ENCODE measurements at places on chromosomes 16 and 17.

DNA sequence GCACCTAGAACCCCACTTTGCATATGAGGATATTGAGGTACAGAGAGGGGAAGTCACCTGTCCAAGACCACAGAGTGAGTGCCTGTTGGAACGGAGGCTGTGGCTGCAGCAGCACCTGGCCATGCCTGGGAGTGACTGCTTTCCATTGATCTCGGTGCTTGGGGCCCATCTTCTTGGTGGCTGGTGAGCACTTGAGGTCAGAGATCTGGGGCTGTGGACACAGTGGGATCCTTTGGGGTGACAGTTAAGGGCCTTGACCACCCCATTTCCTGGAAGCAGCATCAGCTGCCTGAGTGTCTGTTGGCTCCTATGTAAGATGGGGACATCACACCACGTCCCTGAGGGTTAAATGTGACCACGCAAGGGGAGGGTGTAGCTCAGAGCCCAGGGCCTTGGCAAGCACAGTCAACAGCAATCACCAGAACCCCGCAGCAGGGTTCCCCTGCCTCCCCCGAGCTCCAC, 111.7 kb downstream of the IRF8 start:
- no peak for DNase-seq

DNA sequence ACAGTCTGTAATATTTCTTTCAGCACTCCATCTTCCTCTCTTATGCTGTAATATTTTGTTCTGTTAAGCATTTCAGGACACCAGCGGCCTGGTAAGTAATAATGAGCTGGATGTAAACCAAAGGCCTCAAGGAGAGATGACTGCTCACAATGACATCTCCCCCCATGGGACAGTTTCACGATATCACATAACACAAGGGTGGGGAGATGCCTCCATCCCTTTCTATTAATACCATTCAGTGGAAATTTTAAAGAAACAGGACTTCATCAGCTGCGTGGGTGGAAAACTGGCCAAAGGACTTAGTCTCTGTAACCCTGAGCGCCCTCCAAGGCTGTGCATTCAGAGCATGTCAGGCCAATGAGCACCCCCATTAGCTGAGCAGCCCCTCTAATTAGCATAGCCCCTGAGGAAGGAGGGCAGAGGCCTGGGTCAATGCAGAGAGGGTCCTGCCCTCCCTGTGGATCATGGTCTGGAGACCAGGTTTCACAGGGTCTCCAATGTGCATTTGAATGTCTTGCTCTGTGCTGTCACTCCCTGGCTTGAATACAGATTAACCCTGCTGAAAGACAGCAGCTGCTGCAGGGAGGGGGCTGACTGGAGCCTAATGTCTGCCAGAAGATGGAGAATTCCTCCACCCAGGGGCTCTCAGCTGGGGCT, 156.4 kb downstream of the HS3ST2 start:
- no peak for DNase-seq

DNA sequence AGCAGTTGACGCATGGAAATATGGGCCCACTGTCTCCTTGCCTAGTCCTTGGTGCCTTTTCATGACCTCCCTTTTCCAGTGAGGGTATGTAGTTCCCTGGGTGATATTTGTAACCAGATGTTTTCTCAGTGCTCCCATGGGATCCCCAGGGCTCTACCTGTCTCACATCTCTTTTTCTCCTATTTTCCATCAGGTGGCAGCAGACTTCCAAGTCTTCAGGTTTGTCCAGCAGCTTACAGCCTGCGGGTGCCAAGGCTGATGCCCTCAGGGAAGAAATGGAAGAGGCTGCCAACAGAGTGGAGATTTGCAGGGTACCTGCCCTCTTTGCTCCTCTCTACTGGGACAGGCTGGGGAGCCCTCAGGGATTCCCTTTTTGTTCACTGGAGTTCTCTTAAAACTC, 89.1 kb downstream of the ELAC2 start:
- DNase-seq, result no peak

DNA sequence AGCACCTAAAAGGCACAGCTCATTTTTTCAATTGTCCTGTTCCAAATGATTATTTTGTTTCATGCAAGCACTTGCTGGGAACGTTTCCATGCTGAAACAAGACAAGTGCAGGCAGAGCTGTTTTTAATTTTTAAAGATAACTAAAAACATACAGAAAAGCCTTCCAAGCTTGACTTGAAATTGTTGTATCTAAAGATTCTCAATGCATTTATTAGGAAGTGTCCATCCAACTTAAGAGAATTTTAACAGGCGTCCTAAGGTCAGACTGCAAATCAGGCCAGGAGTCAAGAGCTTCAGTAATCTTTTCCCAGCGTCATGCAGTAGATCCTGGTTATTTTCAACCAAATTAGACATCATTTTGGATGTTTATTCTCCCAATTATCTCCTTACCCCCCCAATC, 702.8 kb downstream of the KCNJ2 start:
- no peak for DNase-seq

GRCh38 chr16:30656388-30656787, 1.8 kb upstream of the FBRS start:
- DNase-seq, result no peak

- no peak for DNase-seq
Measured at GRCh38 chr17:21545064-21545463, 147.3 kb upstream of the KCNJ18 start.

DNA sequence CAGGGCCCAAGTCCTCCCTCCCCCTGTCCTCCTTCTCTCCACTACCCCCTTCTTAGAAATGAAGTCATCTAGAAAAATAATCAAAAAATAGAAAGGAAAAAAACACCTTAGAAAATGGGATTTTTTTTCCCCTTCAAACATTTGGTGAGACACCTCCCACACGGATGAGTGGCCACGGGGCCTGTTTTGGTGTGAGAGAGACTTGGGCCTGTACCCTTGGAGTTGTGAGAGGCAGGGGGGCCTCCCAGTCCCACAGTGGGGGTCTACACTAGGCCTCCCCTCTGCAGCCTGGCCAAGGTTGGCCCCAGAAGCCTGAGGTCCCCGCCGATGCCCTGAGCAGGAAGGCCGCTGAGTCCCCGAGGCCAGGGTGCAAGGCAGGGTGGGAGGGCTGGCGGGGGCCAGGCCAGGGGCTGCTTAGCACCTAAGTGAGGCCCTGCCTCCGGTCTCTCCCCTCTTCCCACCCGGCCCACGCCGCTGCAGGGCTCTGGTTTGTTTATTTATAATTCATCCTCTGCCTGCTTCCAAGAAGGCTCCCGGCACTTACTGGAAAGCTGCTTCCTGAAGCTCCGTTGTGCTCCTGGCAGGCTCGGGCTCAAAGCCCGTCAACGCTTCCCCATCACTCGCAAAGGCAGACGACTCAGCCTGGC, 26.4 kb downstream of the NPTX1 start:
- no peak for DNase-seq

DNA sequence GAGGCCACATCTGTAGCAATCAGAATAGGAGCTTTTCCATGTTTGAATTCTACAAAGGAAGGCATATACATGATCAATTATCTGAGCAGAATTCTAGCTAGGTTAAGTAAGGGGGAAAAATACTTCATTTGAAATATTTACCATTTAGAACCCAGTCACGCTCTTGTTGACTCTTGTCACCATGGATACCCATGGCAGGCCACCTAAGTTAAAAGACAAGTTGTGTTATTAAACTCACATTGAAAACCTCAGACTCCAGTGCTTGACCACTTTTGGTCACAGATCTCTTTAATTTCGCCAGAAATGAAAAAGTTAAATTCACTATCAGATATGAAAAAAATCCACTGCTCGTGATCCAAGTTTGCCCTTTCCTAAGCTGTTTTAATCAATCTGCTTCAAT, 4.1 kb downstream of the DDX5 start:
- DNase-seq, result no peak

- DNase-seq, result no peak
Measured at GRCh38 chr17:39813631-39814030, 50.5 kb downstream of the IKZF3 start.

DNA sequence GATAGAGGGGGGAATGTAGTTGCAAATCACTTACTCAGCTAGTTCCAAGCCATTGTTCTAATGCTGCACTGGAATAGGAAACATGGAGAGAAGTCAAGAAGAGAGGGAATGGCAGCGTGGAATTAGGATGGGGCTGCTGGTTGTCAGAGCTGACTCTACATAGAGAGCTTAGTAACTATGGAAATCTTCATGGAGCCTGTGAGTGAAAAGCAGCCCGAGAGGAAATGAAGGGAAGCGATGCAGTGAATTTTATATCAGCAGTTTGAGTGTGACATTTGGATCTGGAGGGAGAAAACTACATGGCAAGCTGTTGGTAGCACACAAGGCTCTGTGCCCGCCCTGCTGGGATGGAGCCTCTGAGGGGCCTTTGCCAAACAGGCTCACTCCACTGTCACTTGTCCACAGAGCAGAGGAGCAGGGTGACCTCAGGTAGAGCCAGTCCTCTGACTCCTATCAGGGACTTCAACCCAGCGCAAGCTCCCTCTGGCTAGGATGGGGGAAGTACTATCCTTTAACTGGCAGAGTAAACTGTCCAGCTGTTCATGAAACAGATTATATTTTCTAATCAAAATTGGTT, 27.9 kb upstream of the PMFBP1 start:
- DNase-seq, result no peak

GRCh38 chr17:59366773-59367656, 35.6 kb downstream of the YPEL2 start:
- DNase-seq, result peak; percentile 57

GRCh38 chr17:22267019-22267418, 574.7 kb downstream of the KCNJ18 start:
- no peak for DNase-seq

DNA sequence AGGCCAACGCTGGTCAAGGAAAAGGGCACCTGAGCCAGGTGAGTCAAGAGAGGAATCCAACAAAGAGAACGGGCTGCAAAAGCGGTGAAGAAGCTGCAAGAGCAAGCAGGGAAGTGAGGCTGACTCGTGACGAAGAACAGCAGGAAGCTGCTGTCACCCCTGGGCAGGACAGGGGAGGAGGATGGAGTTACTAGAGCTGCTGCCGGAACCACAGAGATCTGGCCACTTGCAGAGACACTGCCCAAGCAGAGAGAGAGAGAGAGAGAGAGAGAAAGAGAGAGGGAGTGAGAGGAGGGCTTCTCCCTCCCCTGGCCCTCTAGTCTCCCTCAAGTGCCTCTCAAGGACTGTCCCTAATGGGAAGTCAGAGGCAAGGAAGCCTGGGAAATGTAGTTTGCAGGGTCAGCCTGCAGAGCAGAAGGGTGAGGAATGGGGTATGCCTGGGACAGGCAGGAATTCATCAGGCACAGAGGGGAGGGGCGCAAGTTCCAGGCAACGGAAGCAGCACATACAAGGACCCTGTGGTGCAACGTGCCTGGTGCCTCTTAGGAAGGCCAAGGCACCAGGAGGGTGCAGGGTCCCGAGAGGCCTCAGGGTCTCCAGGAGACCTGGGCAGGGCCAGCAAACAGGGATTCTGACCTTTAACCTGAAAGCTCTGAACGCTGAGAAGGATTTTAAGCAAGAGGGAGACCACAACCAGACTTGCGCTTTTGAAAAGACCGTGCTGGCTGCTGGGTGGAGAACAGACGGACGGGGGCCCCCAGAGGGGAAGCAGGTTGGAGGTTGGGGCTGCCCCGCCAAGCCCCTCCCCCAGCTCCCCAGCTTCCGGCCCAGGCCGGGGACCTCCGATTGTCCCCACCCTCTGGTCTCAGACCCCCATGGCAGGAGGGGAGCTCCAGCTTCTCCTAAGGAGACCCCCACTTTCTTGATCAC, 45.8 kb upstream of the CIBAR2 start:
- no peak for DNase-seq

DNA sequence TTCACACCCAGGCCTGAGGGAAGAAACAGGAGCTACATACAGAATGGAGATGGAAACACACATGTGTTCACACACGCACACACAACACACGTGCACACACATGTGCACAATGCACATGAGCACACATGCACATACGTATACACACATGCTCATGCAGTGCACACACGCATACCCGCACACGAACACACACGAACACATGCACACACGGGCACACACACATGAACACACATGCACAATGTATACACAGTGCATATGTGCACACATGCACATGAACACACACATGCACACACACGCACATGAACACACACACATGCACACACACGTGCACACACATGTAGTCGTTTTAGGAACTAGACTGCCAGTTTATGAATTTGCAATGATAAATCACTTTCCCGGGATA, 49.3 kb upstream of the CDR2 start:
- no peak for DNase-seq

GRCh38 chr17:9669551-9670008, 24.3 kb downstream of the USP43 start:
- no peak for DNase-seq

DNA sequence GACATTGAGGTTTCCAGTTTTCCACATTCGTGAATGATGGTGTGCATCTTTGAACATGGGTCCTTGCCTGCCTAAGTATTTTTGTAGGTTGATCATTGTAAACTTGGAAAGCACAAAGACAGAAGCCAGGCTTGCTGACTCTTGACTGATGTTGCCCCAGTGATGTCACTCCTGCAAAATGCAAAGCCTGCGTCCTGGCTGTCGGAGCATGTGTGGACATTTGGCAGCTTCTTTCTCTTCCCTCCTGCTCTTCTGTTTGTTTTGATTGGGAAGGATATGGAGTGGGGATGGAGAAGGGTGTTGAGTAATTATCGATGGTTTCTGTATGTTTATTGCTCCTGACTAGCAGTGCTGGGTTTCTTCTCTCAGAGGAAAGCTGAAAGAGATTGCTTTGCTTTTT, 3.2 kb downstream of the NDE1 start:
- no peak for DNase-seq

DNA sequence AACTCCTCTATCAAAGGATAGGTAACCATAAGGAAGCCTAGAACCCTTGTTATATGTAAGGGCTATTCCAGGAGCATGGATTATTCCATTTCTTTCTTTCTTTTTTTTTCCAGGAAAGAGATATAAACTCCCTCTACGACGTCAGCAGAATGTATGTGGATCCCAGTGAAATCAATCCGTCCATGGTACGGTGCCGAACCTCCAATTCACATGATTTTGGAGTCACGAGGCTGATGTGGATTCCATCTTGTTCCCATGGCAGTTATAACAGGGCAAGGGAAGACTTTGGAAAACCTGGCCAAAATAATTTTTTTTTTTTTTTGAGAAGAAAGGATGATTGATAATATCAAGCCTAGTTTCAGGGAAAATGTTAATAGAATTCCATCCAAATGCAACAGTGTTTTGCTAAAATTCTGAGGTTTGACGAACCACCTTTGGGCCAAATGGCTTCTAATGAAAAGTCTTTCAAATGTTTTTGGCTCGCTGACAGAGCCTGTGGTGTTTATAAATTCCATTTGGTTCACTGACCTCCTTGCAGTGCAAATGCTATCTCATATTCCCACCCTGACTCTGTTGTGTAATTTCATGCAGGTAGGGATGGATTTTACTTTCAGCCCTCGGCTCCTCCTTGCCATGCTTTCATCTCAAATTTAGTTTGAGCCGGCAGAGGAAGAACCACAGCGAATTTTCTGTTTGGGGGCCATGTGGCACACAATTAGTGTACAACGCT, 90.0 kb downstream of the SDR42E1 start:
- no peak for DNase-seq

- DNase-seq, result peak; percentile 3
Measured at GRCh38 chr17:794876-795275, 12.7 kb downstream of the MRM3 start.

Data from NCI-H1417 treated with DMSO at 0.1 percent for 48 hours (cell line).